ENCODE measurements at places on chromosomes 2 and 18.

DNA sequence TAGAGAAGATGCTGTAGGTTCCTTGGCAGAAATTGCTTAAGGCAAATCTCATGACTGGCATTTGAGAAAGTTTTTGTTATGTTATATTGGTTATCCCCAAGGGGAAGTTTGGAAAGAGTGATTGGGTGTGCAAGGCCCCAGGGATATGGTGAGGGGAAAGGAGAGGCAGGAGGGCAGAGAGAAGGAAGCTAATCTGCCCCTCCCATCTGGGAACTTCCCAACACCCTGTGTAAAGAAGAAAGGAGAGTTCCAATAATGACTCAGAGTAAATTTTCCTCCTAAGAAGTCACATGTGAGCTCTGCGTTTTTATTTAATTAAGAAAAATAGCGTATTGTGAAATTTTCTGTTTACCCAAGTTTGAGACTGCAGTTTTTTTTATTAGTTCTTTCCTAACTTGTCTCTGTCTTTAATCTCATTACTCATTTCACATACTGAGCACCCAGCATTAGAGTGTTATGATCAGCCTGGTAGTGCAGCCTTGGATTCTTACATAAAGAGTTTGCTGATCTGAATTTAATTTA lies 3.1 kb upstream of the KYNU start:
- ATAC-seq = no peak

GRCh38 chr2:74513605-74514367 lies 464 bp upstream of the TLX2 start:
- ATAC-seq = peak; percentile 18

GRCh38 chr2:191009541-191010374 lies 4.2 kb downstream of the STAT1 start:
- ATAC-seq = no peak

GRCh38 chr2:75337619-75338018 lies 138.3 kb upstream of the TACR1 start:
- no peak for ATAC-seq

DNA sequence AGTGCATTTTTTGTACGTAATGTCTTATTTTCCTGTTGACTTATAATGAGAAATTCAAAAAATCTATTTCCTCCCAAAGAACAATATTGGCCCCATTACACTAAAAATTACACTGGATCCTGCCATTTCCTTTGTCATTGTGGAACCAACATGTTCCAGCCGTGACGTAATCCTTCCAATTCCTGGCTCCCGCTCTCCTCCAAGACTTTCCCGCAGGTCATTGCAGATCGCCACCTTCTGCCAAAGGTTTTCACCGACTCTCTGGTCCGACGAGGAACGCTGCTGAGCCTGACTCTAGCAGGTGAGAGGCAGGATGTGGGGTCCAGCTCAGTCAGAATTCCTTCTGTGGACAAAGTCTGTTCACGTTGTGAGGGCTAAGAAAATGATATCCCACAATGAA lies 38.0 kb downstream of the PTGR3 start:
- ATAC-seq = no peak

GRCh38 chr2:107068069-107068916 lies 182.3 kb upstream of the ST6GAL2 start:
- ATAC-seq = no peak

DNA sequence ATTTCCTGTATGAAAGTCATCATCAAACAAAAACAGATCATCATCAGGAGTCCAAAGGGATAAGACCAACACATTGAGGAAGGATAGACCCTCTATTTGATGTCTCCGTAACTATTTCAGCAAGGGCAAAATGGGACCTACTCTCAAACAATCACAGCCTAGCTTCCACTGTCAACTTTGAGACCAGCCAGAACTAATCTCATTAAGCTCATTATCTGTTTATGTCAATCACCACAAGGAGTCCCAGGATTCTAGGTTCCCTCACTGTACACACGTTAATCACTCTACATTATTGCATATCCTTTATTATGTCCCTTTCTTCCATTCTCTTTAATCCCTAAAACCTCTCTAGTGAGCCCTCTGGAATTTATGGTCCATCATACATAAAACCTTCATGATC lies 370.3 kb upstream of the LINC00305 start:
- ATAC-seq = no peak

GRCh38 chr18:76686737-76687231 lies 135.6 kb upstream of the ZNF236 start:
- peak; percentile 93 for ATAC-seq

DNA sequence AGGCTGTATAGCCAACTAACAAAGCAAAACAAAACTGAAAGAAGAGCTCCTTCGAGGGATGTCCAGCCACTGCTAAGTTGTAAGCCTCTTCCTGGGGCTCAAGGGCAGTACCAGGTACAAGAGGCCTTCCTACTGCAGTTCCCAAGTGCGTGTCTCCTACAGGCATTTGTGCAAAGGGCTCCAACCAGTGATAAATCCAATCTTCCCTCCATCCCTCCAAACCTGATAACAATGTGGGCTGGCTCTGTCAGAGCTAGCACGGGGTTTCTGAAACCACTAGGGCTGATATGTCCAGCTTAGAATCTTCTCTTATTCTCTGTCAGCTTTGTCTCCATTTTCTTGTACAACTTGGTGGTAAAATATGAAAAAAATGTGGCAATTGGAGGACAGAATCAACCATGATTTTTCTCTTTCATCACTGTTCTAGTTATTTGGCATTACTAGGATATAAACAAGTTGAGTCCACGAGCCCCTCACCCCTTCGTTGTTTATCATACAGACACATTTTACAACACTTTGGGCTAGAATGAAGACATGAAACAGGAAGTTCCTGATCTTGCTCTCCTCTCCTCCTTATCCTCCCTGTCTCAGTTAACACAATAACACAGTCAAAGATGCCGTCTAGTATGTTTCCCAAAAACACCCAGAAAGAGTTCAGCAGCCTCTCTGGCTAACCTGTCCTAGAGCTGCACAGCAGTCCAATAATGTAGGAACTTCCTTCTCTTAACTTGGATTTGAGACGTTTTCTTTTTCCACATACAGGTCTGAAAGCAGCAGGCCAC lies 35.4 kb upstream of the WIPF1 start:
- ATAC-seq = no peak

DNA sequence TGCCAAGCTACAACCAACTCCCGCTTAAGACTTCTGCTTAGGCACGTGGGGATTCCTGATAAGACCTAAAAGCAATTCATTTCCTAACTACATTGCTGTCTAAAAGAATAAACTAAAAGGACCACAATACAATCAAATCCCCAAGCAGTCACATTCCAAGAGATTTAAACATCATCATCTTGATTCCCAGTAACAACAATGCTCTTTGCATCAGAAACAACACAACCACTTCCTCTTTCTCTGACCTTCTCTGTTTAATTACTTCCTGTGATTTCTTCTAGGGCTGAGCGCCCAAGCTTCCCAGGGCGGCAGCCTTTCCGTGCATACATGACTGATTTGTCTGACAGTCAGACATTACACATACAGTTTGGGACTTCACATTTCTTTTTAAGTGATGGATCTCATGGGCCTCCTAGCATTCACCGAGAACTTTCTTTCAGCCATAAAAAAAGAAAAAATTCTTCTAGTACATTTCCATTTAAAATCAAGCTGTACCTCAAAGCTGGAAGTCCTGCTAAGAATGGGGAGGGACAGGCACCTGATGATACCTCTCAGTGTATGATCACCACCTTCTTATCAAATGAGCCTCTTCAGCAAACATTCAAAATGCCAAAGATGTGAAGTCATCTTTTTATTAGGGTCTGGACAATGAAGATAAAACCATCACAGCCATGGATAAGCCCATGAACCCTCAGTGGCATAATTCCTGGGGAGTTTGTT lies 11.5 kb downstream of the SPRED2 start:
- ATAC-seq = no peak

DNA sequence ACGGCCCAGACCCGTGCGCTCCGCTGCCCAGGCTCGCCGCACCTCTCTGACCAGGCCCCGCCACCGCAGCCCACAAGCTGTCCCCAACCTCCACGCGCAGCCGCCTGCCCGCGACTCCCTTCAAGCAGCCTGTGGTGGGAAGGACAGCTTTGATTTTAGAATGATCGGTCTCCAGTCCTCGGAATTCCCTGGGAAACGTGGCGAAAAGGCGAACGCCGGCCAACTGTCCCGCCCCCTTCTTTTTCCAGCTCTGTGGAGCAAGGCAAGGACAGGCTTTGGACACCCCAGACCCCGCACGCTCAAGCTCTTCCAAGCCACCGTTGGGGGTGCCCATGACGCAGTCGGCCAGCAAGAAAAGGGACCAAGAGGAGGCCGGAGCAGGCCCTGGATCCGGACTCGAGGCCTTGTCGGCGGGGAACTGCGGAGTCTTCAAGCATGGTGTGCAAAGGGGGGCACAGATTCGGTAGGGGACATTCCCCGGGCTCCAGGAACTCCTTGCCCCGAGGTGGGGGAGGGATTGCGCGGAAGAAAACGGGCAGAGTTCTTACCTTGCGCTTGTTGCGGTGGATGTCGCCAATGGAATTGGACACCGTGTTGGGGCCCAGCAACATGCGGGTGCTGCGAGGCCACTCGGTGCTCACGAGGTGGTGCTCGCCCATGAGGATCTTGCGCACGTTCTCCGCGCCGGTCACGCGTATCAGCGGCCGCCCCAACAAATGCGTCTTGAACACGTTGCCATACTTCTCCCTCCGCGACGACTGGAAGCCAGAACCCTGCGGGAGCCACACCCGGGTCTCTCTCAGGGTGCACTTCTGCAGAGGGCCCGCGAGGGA lies 4.0 kb downstream of the CYP26B1 start:
- no peak for ATAC-seq

GRCh38 chr2:16664052-16664731 lies 1.4 kb downstream of the CYRIA start:
- peak; percentile 34 for ATAC-seq

DNA sequence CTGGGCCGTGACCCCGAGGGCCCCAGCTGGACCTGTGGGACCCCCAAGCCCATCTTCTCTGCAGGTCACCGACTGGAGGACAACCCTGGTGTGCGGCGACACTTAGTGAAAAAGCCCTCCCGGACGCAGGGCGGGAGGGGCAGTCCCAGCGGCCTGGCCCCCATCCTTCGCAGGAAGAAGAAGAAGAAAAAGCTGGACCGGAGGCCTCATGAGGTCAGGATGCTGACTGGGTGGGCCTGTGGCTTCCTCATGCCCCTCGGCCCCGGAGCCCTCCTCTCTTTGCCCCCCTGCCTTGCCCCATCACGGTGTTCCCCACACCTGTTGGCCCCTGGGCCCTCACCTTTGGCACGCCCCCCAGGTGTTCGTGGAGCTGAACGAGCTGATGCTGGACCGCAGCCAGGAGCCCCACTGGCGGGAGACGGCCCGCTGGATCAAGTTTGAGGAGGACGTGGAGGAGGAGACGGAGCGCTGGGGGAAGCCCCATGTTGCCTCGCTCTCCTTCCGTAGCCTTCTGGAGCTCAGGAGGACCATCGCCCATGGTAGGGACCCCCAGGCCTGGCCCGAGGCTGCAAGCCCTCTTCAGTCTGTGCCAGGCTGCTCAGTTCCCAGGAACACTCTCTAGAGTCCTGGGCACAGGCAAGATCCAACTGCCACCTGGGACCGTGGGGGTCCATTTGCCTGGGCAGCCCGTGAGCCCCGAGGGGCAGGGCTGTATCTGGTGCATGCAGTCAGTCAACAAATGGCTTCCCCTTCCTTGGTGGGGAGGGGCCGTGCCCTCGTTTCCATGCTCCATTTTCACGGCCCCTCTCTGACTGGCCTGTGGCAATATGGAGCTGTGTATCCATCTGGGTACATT lies 4.7 kb downstream of the SLC4A3 start:
- no peak for ATAC-seq

DNA sequence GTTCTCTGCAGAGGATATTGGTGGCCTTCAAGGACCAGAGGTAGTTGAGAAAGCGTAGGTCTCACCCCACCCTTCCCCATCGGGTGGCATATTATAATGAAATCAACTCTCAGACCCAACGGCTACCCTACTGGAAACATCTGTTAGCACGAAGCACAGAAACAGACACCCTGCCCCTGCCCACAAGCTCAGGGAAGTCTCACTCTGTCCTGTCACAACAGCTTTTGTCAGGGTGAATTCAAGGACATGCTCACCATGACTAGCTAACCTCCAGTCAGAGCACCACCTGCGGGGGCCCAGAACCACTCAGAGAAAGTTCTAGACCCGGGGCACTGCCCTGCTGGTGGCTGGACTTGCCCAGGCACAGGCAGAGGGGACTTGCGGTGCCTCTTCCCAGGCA lies 3.5 kb upstream of the B3GNT7 start:
- ATAC-seq = no peak

- peak; percentile 88 for ATAC-seq
Measured at GRCh38 chr2:9832586-9832985, 10.7 kb upstream of the TAF1B start.

- no peak for ATAC-seq
Measured at GRCh38 chr2:27640722-27641245, 11.9 kb downstream of the GPN1 start.

DNA sequence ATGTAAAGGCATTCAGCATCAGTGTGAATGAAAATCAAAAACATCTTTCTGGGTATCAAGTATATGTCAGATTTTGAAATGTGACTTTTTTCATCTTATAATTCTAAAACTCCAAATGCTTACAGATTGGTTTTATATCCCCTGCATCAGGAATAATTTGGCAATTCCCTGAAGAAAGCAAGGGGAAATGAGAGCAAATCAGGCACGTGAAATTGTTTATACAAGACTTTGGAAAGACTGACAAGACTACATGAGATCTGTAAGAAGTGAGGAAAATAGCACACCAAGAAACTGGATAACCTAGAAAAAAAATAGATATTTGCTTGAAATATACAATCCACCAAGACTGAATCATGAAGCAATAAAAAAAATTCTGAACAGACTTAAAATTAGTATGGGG lies 13.8 kb downstream of the COL6A3 start:
- ATAC-seq = no peak

- no peak for ATAC-seq
Measured at GRCh38 chr2:99397266-99397920, 60.2 kb downstream of the EIF5B start.

DNA sequence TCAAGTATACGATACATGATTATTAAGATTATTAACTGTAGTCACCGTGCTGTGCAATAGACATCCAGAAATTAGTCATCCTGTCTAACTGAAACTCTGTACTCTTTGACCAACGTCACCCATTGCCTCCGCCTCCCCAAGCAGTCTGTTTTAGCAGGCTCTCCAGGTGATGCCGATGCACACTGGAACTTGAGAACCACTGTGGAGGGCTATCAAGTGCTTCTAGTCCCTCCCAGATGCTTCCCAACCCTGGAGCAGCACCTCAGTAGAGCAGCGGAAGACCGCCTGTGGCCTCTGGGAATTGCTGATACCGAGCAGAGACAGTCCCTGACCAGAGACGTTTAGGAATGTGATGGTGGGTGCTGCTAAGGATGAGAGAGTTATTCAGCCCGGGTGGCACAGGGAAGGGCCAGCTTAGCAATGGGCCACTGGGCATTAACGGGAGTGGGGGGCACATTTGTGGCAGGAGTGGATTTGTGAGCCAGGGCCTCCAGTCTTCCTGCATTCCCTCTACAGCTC lies 50.7 kb downstream of the LIPG start:
- no peak for ATAC-seq

DNA sequence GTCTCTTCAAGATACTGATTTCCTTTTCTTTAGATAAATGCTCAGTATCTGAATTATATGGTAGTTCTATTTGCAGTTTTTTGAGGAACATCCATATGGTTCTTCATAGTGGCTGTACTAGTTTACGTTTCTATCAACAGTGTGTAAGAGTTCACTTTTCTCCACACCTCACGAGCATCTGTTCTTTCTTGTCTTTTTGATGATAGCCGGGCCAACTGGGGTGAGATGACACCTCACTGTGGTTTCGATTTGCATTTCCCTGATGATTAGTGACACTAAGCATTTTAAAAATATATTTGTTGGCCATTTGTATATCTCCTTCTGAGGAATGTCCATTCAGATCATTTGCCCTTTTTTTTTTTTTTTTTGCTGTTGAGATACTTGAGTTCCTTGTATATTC lies 458.8 kb downstream of the SETBP1 start:
- no peak for ATAC-seq
